ENCODE measurements at places on chromosomes 4 and X.

DNA sequence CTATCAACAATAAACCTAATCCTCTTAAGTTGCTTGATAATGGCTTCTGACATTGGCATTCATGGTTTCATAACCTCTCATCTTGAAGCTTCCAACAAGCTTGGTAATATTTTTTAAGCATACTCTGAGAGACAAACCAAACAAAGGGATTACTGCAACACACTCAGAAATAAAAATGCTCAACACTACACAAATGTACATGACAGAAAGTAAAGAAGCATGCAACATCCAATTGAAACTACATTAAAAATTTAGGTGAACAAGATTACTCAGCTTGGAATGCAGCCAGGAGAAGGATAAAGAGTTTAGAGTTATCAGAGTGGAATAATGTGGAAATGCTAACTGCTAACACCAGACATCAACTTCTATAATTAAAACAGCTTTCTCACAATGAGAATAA, 1136.6 kb upstream of the PABPC4L start:
- DNase-seq = no peak

DNA sequence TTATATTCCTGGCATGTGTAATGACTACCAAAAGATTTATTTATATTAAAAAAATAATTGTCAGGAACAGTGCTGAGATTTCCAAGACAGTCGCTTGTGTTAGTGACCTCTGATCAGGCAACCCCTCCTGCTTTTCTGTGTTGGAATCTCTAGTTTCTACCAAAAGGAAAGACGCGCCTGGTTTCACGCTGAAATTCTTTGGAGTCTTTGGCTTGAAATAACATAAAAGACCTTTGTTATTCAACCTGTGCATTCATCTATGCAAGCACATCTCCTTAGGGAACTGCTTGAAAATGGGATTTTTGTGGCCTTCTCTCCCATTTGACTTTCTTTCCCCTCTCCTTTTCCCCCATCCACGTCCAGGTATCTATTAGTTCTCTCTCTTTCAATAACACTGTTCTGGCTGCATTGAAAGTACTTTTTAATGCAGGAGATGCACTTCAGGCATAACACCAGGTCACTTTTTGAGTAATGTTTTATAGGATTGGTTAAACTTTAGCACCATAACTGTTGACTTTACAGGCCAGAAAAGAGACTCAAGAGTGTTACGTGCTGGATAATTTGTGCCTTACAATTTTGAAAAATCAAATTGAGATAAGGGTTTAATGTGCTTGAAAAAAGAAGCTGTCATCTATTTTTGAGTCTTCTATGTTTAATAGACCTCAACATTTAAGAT, 172.7 kb downstream of the GPAT3 start:
- DNase-seq = no peak

DNA sequence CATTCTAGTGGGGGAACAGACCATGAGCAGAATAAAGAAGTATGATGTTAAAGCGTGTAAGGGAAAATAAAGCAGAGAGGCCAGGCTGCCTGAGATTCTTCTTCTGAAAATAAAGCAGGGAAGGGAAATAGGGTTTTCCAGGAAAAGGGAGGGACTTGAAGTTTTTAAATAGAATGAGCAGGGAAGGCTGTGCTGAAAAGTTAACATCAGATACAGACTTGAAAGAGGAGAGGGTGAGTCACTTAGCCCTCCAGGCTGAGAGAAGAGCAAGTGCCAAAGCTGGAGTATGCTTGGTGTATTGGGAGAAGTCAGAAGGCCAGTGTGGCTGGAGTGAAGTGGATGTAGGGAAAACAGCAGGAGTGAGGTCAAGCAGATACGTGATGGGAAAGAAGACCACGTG, 10.0 kb upstream of the PLK4 start:
- peak; percentile 82 for DNase-seq

GRCh38 chr4:19944806-19945205, 306.9 kb upstream of the SLIT2 start:
- DNase-seq = no peak

DNA sequence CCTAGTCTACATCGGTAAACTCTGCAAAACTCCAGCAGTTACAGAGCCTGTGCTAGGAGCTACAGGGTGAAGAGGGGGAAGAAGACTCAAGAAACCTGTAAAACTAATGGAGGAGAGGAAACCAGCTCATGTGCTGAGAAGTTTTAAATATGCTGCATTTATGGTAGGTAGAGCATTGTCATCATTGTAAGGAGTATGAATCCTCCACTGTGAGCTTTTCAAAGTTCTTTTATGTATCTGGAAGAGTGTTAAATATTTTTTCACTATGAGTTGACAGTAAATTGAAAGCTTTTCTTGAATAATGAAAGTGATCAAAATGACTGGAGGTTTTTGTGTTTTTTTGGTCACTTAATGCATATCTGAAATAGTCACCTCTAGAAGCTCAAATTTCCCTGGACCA, 46.2 kb downstream of the SEPTIN11 start:
- no peak for DNase-seq

GRCh38 chr4:24970635-24971034, 57.8 kb upstream of the CCDC149 start:
- DNase-seq = no peak

GRCh38 chr4:3870567-3870962, 104.4 kb downstream of the ADRA2C start:
- DNase-seq = no peak

DNA sequence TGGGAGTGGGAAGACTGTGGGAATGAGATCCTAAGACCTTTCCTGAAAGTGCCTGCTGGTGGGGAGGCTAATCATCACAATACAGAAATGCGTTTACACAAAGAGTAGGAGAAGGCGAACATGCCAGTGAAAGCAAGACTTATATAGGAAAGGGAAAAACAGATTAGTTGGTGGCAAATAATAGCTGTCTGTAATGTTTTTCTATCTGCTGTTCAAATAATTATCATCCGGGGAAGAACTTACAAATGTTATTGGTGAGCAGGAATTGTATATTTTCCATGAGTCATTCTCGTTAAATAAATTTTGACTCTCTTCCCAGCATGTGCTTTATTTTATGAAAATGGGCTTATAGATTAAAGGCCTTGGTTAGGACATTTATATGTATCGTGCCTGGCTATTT, 196.5 kb downstream of the ARHGAP10 start:
- no peak for DNase-seq

- no peak for DNase-seq
Measured at GRCh38 chrX:40684092-40684491, 36.7 kb upstream of the CXorf38 start.

- DNase-seq = no peak
Measured at GRCh38 chr4:84937381-84937977, 29.0 kb downstream of the WDFY3 start.

GRCh38 chr4:141027421-141027820, 105.8 kb downstream of the RNF150 start:
- DNase-seq = no peak

- DNase-seq = no peak
Measured at GRCh38 chr4:1772853-1773538, 20.1 kb upstream of the FGFR3 start.

- no peak for DNase-seq
Measured at GRCh38 chr4:37533286-37534033, 152.7 kb downstream of the RELL1 start.

- no peak for DNase-seq
Measured at GRCh38 chr4:121690001-121690400, 6.8 kb downstream of the ANXA5 start.

DNA sequence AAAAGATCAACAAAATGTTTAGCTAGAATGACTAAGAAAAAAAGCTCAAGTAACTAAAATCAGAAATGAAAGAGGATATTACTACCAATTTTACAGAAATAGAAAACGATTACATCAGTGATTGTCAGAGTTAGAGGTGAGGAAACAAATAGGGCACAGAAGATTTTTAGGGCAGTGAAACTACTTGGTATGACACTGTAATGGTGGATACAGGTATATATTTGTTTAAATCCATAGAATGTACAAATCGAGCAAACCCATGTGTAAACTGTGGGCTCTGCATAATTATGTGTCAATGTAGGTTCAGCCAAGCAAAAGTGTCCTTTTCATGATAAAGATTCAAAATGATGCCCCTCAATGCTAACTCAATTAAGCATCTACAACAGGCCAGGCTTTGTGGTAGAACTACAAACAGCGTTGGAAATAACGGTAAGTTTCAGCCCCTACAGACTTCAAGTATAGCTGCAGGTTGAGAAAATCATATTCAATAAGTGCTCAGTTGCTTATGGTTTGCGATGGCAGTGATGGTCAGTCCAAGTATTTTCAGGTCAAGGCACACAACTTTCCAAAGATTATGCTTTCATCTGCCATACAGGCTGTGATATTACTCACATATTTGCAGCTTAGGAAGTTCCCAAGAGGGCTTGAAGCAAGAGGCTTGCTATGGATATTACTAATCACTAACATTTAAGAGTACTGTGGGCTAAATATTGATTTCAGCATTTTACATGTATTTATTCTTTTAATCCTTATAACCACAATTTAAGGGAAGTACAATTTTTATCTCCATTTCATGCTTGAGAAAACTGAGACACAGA, 158.6 kb downstream of the TET2 start:
- DNase-seq = no peak

DNA sequence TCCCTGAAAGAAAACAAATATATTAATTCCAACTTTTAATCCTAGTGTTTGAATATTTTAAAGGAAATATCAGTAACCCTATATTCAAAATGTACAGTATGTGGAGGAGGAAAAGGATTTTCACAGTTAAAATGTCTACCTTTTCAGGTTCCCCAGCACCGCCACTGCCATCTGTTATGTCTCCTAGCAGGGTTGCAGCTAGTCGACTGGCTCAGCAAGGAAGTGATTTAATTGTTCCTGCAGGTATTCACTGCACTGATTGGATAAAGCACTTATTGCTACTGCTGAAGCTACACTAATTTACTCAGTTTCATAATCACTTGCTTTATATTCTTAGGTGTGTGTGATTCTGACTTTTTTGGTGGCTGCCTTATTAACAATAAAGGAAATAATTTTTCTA, 65.5 kb upstream of the FHDC1 start:
- no peak for DNase-seq

- no peak for DNase-seq
Measured at GRCh38 chr4:177574446-177574845, 132.2 kb upstream of the AGA start.

DNA sequence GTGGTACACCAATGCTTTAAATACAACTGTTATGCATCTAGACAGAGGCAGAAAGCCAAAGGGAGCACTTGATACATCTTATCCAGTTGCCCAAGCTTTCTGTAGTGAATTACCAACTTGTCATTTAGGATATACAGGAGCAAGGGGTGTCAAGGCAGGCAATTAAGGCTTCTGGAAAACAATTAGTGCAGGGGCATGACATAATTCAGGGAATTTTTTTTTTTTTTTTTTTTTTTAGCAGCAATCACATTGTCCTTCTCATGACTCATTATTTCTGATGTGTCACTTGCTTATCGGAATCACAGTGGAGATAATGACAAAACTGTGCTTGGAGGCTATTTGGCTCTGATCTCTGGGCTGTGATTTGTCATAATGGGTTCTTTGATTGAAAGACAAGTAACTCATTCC, 259.5 kb downstream of the ARHGAP24 start:
- peak; percentile 56 for DNase-seq

DNA sequence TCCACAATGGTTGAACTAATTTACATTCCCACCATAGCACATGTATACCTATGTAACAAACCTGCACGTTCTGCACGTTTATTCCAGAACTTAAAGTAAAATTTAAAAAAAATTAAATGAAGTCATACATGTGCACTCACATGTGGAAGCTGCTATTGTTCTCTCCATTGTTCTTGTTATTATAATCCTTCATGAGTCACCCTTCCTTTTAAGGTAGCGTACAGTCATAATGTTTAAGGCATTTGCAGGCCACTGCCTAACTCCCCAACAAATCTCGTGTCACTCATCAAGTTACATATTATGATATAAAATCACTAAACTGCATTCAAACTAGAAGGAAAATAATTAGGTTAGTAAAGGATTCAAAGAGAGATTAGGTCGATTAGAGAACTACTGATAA, 63.6 kb downstream of the SLC7A11 start:
- DNase-seq = no peak

DNA sequence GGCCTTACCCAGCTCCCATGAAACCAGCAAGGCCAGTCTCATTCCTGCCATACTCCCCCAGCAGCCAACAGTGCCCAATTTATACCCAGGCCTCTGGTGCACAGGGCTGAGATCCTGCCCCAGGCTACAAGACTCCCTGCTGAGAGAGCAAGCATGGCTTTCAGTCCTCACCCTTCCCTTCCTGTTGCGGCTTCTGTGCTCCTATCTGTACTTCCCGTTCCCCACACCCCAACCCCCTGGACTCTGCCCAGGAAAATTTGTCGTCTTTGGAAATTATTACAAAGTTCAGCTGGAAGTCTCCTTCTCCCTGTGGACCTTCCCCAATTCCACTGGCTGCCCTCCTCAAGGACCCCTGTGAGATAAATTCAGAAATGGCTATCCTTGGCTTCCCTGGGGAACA, 84.1 kb upstream of the GK2 start:
- DNase-seq = no peak

DNA sequence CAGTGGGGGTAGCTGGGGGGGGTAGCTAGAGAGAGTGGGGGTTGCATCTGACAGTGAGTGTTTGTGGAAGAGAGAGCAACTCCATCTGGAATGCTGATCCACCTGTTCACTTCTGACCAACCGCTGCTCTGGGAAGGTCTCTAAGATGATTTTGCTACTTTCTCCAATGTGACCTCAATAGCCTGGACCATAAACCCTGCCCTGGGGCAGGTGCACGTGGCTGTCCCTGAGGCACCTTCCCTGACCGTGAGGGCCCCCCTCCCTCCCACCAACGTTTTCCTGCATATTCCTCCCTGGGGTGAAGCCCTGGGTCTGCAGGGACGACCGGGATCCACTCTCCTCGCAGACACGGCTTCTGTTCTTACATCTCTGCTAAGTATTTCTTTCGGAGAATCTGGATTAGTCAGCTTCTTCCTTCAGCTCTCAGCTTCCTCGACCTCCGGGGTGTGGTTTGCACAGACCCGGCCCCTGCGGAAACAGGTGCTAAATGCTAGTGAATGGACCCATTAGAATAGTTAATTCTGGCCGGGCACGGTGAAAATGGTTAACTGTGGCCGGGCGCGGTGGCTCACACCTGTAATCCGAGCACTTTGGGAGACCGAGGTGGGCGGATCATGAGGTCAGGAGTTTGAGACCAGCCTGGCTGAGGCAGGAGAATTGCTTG, 21.4 kb upstream of the PLCXD1 start:
- no peak for DNase-seq

DNA sequence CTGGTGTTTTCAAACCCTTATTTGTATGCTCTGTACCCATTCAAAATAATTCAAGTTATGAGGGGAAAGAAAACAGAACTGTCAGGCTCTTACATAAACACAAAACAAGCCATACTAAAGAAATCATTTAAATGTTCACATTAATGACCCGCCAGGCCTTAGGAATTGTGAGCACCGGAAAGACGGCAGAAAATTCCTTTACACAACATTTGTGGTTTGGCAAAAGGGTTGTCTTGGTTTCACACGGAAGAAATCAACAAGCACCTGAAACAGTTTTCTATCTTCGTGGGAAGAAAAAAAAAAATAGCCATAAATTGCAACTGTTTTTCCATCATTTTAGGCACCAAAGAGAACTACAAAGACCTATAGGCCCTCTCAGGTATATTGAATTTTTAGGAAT, 188.5 kb upstream of the FTHL17 start:
- no peak for DNase-seq

GRCh38 chrX:9539605-9540387, 74.9 kb downstream of the TBL1X start:
- no peak for DNase-seq

GRCh38 chr4:105709081-105709450, 482 bp downstream of the GSTCD start:
- DNase-seq = no peak

Data from COLO829 (cell line).